ENCODE measurements at places on chromosomes 1 and 21. TPM values are rescaled to one million over a fixed set of nuclear protein-coding genes. Genes with fewer than 3 reads are reported as not detected.

GRCh38 chr1:1150100-1150499 is 23.6 kb upstream of the TTLL10 start:
- no peak for DNase-seq
- H3K4me3 ChIP-seq = no peak overlapping the region
- H3K36me3 ChIP-seq = peaks cover 16% of the 10 kb centered on the region
- H3K27me3 ChIP-seq = peaks cover 3% of the 10 kb centered on the region
- no peak overlapping the region for H3K27ac ChIP-seq
- H3K4me1 ChIP-seq = no peaks in the 10 kb centered on the region

The MPL gene
- total RNA-seq = not detected

GRCh38 chr1:108803548-108803947 is 53.3 kb downstream of the AKNAD1 start:
- peak overlapping the region; percentile 1 for H3K27ac ChIP-seq
- H3K27me3 ChIP-seq = no peaks in the 10 kb centered on the region
- H3K4me3 ChIP-seq = no peak overlapping the region
- peaks cover 25% of the 10 kb centered on the region for H3K4me1 ChIP-seq
- no peak for DNase-seq
- peaks cover 26% of the 10 kb centered on the region for H3K36me3 ChIP-seq

DNA sequence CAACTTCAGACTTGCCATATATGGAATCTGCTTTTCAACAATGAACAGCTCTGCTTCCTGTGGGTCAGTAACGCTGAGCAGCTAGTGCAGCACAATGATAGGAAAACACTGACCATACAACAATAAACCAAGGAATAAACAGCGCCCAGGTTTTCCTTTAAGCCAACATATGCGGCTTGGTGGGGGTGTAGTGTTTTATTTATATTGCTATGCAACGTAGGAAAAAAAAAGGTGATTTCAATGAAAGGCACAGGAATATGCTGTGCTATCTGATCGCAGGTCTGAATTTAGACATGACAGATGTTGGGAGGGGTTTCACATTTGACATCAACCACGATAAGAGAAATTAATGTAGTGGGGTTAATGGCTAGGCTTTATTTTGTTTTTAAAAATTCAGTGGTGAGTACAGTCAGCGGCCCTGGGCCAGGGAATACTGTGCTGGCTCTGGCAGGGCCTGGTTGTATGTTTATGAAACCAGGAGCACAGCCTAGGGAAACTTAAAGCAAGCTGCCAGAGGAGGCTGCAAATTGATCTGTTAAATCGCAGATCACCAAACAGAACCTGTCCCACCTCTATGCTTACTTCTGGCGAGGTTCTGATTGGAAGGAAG is 4.3 kb downstream of the TSPAN2 start:
- H3K27me3 ChIP-seq = no peaks in the 10 kb centered on the region
- no peak overlapping the region for H3K4me3 ChIP-seq
- H3K4me1 ChIP-seq = peaks cover 4% of the 10 kb centered on the region

DNA sequence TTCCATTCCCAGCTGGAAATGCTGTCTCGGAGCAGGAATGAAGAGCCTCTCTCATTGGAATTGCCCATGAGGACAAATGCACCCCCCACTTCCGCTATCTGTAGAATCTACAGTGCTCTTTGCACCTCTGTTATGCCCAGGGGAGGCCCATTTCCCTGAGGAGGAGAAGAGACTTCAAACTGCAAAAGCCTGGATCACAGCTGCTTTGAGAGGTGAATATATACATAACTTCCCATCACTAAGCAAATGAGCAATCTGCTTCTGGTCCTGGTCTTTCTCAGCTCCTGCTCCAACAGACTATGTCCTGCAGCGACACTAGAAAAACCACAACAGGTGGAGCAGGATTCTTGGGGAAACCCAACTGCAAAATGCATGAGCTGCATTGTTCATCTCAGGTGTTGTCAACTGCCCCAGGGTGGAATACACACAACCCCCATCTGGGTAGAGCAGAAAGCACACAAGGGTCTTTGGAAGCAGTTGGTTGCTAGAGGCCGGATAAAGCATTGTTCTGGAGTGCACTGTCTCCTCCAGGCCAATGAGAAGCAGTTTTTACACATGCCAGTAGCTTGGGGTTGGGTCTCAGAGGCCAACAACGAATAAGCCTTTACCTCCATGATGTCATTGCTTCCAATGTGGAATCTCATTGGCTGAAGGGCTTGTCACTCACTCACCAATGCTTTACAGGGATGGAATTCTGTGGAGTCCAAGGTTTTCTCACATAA is 67.7 kb upstream of the RAB4A start:
- no peak overlapping the region for H3K4me3 ChIP-seq
- peak; percentile 72 for DNase-seq
- no peak overlapping the region for H3K27ac ChIP-seq

DNA sequence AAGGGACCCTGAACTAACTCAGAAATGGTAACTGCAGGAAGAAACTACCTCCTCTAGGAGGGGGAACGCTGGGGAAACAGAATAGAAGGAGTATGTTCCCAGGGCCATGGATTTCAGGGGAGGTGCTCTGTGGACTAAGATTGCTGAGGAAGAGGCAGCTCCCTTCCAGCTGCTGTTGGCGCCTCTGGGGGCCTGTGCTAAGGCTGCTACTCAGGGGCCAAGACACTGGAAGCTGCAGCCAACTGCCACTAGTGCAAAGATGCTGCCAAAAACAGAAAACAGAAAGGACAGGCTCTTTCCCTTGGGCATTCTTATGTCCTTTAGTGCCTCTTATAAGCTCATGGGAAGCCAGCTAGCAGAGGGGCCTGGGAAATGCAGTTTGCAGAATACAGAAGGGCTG is 58.0 kb upstream of the SGIP1 start:
- H3K4me1 ChIP-seq = peaks cover 55% of the 10 kb centered on the region
- no peak for DNase-seq
- peaks cover 40% of the 10 kb centered on the region for H3K36me3 ChIP-seq
- peak overlapping the region; percentile 92 for H3K27ac ChIP-seq

DNA sequence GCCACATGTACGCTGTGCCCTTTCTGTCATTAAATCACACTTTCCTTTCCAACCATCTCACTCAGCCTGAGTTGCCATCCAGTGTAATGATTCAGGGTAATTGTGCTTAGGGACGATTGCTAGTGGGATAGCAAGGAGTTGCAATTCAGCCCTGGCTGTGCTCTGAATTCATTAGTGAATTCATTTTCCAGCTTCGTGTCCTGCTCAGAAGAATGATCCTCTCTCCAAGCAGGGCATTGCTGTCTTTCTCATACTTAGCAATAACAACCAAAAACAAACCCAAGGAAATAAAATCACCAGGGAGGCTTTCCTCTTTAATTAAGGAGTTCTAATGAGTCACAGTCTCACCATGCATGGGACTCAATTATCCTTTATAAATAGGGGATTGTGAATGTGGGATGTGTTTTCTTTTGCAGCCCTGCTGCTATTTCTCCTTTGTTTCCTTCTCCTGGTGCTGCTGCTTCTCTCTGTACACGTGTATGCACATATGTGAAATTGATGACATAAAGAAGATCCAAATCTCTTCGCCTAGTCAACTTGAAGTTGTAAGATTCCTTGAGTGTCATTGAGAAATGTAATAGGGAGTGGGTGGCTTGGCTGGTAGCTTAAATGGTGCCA is 167.0 kb downstream of the TSEN15 start:
- DNase-seq = no peak
- H3K4me3 ChIP-seq = no peak overlapping the region
- H3K27ac ChIP-seq = no peak overlapping the region

The NRDC gene
- total RNA-seq = 195 TPM

The GJA5 gene
- total RNA-seq = 19.4 TPM

The PKP1 gene
- 0.02 TPM for total RNA-seq

GRCh38 chr1:45348966-45349677 is 8.9 kb upstream of the MUTYH start:
- H3K4me1 ChIP-seq = peaks cover 22% of the 10 kb centered on the region
- no peak for DNase-seq
- H3K27me3 ChIP-seq = no peaks in the 10 kb centered on the region
- peak overlapping the region; percentile 75 for H3K27ac ChIP-seq
- peaks cover 5% of the 10 kb centered on the region for H3K36me3 ChIP-seq

GRCh38 chr1:85085417-85085816 is 37.1 kb upstream of the MCOLN3 start:
- no peak overlapping the region for H3K27ac ChIP-seq
- no peaks in the 10 kb centered on the region for H3K4me1 ChIP-seq
- peaks cover 7% of the 10 kb centered on the region for H3K27me3 ChIP-seq
- H3K36me3 ChIP-seq = 0 out of 2 replicates have a peak, but pooled peaks cover 7% of the 10 kb centered on the region
- no peak overlapping the region for H3K4me3 ChIP-seq

The AK4 gene
- 3.3 TPM for total RNA-seq

GRCh38 chr1:42756956-42757891 is 9.6 kb downstream of the P3H1 start:
- H3K36me3 ChIP-seq = peaks cover 46% of the 10 kb centered on the region
- no peak overlapping the region for H3K4me3 ChIP-seq
- no peaks in the 10 kb centered on the region for H3K27me3 ChIP-seq

DNA sequence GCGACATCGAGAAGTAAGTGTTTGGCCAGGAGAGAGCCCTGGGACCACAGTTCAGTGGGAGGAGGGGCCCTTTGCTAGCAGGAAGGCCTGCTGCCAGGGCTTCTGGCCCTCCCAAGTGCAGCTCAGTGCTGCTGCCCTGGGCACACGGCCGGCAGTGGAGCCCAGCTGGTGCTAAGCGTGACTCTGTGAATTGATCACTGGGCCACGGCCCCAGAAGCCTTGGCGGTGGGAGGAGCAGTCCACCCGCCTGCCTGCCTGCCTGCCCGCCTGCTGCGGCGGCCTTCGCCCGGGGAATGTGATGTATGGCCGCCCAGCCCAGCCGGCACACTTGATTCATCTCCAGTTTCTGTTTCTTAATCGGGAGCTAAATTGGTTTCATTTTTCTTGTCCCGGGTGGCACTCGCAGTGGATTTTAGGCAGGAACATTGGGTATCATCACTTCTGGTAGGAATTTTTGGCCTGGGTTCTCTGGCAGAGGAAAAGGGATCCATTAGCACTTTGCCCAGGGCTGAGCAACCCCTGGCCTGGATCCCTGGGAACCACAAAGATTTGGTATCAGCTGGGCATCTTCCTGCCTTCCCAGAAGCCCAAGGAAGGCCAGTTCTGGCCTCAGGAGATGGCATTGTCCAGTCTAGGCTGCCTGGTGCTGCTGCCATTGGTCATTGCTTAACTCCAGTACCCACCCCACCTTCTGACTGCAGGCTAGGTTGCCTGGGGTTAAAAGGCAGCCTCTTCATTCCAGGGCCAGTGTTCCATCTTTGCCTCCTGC is 28.6 kb downstream of the TMEM53 start:
- DNase-seq = no peak
- no peaks in the 10 kb centered on the region for H3K27me3 ChIP-seq
- H3K4me1 ChIP-seq = peaks cover 14% of the 10 kb centered on the region
- no peak overlapping the region for H3K4me3 ChIP-seq
- H3K36me3 ChIP-seq = peaks cover under 1% of the 10 kb centered on the region

The LORICRIN gene
- not detected for total RNA-seq

The CAMK1G gene
- 8.2 TPM for total RNA-seq

The KIF17 gene
- 5.7 TPM for total RNA-seq

DNA sequence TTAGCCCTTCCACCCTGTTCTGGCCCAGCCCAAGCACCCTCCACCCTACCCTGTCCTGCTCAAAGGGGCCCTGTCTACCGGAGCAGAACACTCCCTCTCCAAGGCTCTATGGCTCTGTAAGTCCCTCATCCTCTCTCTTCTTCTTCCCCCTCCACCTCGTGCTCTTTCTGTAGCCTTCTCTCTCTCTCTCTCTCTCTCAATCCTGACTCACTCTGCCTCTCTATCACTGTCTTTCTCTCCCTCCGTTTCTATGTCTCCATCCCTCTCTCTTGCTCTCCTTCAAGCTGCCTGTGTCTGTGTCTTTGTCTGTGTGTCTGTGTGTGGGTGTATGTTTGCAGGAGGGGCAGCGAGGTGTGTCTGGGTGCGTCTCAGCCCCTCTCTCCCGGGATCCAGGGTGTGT is 1.3 kb upstream of the ZNF678 start:
- H3K4me1 ChIP-seq = peaks cover 11% of the 10 kb centered on the region
- peaks cover 14% of the 10 kb centered on the region for H3K36me3 ChIP-seq
- peaks cover 9% of the 10 kb centered on the region for H3K27me3 ChIP-seq
- H3K4me3 ChIP-seq = no peak overlapping the region
- no peak overlapping the region for H3K27ac ChIP-seq
- DNase-seq = no peak

DNA sequence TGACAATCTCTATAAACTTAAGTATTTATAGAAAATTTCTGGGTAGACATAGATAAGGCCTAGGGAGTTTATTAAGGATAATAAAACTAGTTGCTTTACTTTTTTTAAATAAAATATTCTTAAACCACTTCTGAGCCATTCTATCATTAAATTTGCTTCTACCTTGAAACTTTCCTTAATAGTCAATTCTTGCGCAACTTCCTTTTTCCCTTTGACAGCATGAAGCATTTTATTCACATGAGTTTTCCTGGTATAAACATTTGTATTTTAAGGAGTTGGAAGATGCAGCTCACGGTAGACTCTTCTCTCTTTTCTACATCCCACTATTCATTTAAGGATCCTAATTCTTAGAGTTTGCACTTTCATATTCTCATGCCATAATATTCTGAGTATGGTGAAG is 75.8 kb upstream of the DPH5 start:
- DNase-seq = peak; percentile 2
- no peak overlapping the region for H3K4me3 ChIP-seq
- H3K36me3 ChIP-seq = no peaks in the 10 kb centered on the region
- no peaks in the 10 kb centered on the region for H3K27me3 ChIP-seq
- H3K4me1 ChIP-seq = peaks cover 17% of the 10 kb centered on the region

The LINGO4 gene
- total RNA-seq = not detected

The ITLN1 gene
- not detected for total RNA-seq

The CFHR5 gene
- total RNA-seq = not detected

The MFAP2 gene
- total RNA-seq = 49.2 TPM

GRCh38 chr1:156295391-156295947 is at the start of gene GLMP:
GLMP (minus strand) TSS chr1:156295679; CDS start chr1:156295645, 34 bp downstream.
- peak; percentile 27 for DNase-seq
- peak within 1 kb of the TSS; percentile 92 for H3K4me3 ChIP-seq
- peaks cover 25% of the 10 kb centered on the region for H3K4me1 ChIP-seq
- no peaks in the 10 kb centered on the region for H3K36me3 ChIP-seq
- peak within 1 kb of the TSS; percentile 29 for H3K27ac ChIP-seq
- peaks cover 4% of the 10 kb centered on the region for H3K27me3 ChIP-seq

DNA sequence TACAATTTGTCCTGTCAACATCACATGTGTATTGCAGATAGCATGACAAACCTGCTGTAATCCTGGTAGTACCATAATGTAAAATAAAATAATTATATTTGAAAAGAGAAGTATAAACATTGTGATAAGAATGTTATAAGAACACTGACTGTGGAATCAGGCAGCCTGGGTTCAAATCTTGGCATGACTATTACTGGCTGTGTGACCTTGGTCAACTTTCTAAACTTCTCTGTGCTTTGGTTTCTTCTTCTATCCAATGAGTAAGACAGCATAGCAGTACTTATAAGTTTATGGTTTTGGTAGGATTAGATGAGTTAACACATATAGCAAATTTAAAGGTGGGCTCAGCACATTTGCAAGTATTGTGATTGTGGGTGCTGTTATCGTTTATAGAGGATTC is 147.1 kb downstream of the NOS1AP start:
- peaks cover 22% of the 10 kb centered on the region for H3K27me3 ChIP-seq
- no peak overlapping the region for H3K27ac ChIP-seq
- H3K4me1 ChIP-seq = no peaks in the 10 kb centered on the region
- no peaks in the 10 kb centered on the region for H3K36me3 ChIP-seq

Data from HFFc6 (cell line).